ENCODE measurements at places on chromosomes 4 and X.
A peak's percentile ranks its signal among the peaks of the same experiment; 100 is the strongest.

- peak; percentile 51 for DNase-seq
Measured at GRCh38 chr4:4488405-4489404, 53.1 kb downstream of the STX18 start.

- DNase-seq: no peak
Measured at GRCh38 chrX:25427873-25428555, 412.2 kb upstream of the ARX start.

- no peak for DNase-seq
Measured at GRCh38 chr4:124727331-124727890, 14.9 kb upstream of the ANKRD50 start.

DNA sequence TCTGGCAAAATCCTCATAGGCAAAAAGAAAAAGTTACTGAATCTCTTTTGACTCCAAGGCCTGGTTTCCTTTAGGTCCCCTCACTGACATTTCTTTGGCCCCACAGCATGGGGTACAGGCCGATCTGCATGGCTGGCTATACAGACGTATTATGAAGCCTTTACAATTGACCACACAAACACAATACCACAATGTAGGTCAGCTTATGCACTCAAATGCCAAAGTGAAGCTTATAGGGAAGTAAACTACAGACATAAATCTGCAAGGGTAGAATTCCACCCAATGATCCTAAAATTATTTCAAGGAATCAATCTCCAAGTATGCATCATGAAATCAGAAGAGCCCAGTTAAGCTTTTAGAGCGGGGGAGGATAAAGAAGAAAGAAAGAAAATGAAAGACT lies 20.7 kb downstream of the STX18 start:
- DNase-seq: no peak

GRCh38 chrX:140723121-140723715 lies 13.7 kb downstream of the LINC00632 start:
- DNase-seq: no peak

DNA sequence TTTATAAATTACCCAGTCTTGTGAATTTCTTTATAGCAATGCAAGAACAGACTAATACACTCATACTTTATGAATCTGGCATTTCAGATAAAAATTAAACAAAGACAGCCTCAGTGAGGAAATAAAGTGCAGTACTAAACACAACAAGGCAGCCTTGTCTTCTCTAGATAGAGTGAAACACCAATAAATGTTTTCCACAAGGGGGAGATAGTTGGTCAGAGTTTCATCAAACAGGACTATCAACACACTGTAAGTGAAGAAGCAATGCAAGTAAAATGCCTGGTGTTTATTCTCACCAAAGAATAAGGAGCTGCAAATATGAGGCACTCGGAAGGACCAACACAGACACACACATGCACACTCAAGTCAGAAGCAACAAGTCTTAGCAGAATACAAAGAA lies 62.8 kb downstream of the FAM9B start:
- no peak for DNase-seq

DNA sequence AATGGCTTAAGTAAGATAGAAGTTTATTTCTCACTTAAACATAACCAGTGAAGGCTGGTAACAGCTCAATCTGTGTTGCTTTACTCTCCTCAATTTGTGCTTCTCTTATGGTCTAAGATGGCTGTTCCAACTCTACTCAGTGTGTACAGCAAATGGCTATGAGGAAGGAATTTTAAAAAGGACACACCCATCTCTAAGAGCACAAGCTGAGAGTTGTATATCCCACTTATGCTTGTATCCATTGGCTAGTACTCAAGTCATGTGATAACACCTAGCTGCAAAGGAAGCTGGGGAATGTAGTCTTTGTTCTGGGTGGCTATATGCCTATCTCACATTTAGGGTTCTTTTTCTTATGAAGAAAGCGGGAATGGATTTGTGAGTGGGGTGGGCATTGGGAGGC lies 63.3 kb downstream of the GPAT3 start:
- DNase-seq: no peak

DNA sequence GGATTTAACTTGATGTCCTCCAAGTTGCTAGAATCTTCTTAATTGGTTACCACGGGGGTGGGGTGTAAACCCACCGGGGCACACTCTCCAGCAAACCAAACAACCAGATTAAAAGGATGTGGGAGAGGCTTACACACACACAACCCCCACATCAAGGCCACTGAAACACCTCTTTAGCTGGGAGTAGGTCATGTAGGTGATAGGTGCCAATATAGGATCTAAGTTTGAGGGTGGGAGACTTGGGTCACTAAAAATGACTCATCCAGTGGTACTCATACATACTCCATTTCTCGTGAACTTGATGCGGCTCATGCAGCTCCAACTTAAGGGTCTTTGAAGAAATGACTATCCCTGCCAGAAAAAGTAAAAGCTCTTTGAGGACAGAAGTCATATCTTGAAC lies 20.5 kb upstream of the CD40LG start:
- DNase-seq: no peak

GRCh38 chr4:1590244-1590643 lies 93.9 kb downstream of the FAM53A start:
- no peak for DNase-seq

GRCh38 chr4:140309124-140309870 lies 64.1 kb upstream of the SCOC start:
- no peak for DNase-seq

GRCh38 chrX:16771483-16772398 lies 14.5 kb upstream of the TXLNG start:
- DNase-seq: no peak

- no peak for DNase-seq
Measured at GRCh38 chr4:60911127-60911526, 289.0 kb upstream of the ADGRL3 start.

- DNase-seq: no peak
Measured at GRCh38 chr4:38413524-38414341, 250.3 kb upstream of the KLF3 start.

GRCh38 chr4:184268584-184269160 lies 51.0 kb upstream of the ENPP6 start:
- DNase-seq: no peak

GRCh38 chrX:65985922-65986588 lies 53.8 kb downstream of the VSIG4 start:
- peak; percentile 44 for DNase-seq

DNA sequence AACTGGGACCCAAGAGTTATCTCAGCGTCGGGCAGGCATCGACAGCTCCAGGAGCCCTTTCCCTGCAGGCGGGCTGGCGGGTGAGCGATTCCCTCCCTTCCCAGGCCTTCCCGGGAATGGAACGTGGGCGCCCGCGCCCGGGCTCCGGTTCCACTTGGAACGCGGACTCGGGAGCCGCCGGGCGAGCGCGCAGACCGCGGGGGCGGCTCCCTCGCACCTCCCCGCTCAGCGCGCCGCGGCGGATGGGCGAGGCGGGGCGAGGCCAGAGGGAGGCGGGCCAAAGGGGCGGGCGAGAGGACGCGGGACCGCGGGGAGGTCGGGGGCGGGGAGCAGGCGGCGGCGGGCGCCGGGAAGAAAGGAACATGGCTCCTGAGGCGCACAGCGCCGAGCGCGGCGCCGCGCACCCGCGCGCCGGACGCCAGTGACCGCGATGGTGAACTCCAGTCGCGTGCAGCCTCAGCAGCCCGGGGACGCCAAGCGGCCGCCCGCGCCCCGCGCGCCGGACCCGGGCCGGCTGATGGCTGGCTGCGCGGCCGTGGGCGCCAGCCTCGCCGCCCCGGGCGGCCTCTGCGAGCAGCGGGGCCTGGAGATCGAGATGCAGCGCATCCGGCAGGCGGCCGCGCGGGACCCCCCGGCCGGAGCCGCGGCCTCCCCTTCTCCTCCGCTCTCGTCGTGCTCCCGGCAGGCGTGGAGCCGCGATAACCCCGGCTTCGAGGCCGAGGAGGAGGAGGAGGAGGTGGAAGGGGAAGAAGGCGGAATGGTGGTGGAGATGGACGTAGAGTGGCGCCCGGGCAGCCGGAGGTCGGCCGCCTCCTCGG lies at the start of gene PKD2:
Gene PKD2 (plus strand): TSS at position 332 of the 818 bp plus-strand sequence. CDS start 99 bp downstream, at position 431.
- peak; percentile 90 for DNase-seq

GRCh38 chr4:140755774-140756318 lies 339 bp downstream of the TBC1D9 start:
- peak; percentile 48 for DNase-seq

GRCh38 chr4:123073650-123074049 lies 151.3 kb upstream of the NUDT6 start:
- no peak for DNase-seq

GRCh38 chrX:104335756-104336155 lies 81.0 kb upstream of the ESX1 start:
- DNase-seq: no peak

GRCh38 chr4:37058826-37059225 lies 185.7 kb upstream of the NWD2 start:
- DNase-seq: no peak

DNA sequence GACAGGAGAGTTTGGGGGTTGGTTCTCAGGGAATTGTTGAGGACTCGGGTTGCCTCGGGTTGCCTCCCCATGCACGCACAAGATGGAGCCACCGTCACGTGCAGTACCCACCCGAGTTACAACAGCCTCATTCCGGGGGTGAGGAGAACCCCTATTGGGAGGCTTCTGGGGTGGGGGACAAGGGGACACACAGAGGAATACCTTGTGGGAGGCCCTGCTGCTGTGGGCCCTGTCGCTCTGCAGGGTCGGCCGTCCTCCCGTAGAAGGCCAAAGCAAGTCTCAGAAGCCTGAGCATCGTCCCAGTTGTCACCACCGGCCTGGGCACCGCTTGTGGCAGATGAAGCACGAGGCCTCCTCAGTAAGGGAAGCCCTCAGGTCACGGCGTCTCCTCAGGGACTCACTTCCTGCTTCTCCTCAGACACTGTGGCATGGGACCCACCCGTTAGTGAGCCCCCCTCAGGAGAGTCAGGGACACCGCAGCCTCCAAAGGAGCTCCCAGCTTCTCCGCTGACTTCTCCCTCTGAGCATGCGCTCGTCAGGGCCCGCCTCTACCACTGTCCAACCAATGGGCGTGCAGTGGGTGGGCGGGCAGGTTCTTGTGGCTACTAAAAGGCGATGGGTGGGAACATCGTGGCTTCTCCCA lies at the start of gene CT55:
Gene CT55 (minus strand): TSS at position 522 of the 643 bp plus-strand sequence. CDS start 227 bp downstream, at position 295.
- no peak for DNase-seq

GRCh38 chr4:183260491-183261151 lies 59.5 kb downstream of the CLDN22 start:
- no peak for DNase-seq

GRCh38 chr4:73721909-73722308 lies 18.5 kb upstream of the CXCL8 start:
- DNase-seq: no peak

- no peak for DNase-seq
Measured at GRCh38 chr4:68291256-68291655, 45.8 kb upstream of the TMPRSS11B start.

GRCh38 chr4:158597879-158598596 lies 73.6 kb downstream of the C4orf46 start:
- DNase-seq: no peak

DNA sequence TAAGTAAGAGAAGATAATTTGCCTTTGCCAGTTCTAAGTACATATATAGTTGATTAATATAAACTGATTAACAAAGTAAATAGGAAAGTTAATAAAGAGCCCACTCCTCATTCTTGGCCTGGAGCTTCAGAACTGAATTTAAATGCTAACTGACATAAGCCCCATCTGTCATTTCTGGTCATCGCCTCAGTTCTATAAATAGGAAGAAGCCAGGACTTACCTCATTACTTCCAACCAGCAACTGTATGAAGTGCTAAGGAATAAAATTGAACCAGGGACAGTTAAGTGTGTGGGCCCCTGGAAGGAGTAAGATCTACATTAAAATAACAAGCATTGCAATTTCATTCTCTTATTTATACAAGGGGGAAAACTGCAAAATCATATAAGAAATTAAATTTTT lies 52.0 kb upstream of the PDLIM5 start:
- DNase-seq: no peak
